Activated B cell treated with CpG ODN at 0.5 μM for 24 hours (primary cell): ENCODE measurements at places on chromosomes 5 and 9. TPM values are rescaled to one million over a fixed set of nuclear protein-coding genes. Genes with fewer than 3 reads are reported as not detected.

The HAVCR1 gene
- total RNA-seq, result not detected in 2 replicates

The SPINK4 gene
- total RNA-seq, result not detected in 2 replicates

The NMUR2 gene
- not detected in 2 replicates for total RNA-seq

The PCDHB9 gene
- 0.27 and 0.29 TPM in 2 replicates for total RNA-seq

DNA sequence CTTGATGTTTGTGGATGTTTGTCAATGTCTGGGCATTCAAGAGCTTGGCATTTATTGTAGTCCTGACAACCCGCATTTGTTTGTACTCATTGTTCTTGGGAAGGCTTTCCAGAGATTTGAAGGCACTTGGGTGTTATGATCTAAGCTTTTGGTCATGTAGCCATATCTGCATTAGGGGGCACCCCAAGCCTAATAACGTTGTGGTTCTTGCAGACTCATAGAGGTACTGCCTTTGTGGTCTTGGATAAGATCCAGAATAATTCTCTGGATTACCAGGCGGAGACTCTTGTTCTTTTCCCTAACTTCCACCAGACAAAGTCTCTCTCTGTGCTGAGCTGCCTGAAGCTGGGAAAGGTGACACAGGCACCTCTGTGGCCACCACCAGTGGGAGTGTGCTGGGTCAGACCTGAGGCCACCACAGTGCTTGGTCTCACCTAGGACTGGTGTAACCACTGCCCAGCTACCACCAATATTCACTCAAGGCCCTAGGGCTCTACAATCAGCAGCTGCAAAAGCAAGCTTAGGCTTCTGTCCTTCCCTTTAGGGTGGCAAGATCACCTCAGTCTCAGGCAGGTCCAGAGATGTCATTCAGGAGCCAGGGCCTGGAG is 144.4 kb upstream of the TAS2R1 start:
- DNase-seq, result no peak

DNA sequence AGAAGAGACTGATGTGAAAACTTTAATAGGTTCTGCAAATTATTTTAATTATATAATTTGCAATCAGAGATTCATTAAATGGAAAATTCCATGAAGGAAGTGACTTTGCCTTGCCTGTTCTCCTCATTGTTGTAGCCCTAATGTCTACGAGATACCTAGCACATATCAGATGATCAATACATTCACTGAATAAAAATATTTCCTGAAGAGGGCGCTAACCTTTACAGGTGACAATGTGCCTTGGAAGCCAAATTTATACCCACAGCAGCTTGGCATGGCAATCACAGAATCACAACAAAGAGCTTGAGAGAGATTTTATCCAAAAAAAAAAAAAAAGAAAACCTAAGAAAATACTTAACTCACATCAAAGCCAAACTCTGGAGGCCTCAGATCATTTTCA is 17.4 kb downstream of the HAUS6 start:
- no peak for DNase-seq

DNA sequence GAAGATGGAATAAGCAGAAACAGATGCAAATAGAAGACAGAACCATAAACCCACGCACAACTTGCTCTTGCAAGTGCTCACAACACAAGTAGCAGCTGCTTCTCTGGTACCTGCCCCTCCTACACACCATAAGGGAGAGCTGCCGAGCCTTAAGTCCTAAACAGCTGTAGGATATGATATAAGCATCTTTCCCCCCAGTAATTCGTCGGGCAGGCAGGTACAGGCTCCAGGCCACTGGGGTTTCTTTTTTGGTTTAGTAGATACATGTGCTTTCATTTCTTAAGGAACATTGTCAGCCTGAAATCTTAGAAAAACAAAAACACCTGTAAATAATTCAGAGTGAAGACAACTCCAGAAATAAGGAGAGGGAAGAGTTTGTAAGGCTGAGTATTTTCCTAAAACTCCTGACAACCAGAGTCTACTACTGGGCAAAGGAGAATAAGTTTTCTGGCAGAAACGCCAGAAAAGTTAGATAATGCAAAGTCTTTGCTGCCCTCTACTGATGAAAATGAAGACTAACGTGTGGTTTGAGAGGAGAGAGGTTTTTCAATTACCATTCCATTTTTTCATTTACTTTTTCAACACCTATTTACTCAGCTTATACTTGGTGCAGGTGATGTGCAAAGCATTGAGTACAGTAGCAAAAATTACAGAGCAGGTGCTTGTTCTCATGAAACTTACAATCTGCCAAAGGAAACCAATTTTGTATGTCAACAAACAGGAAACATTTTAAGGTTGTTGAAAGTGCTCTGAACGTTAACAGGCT is 20.1 kb upstream of the TCERG1 start:
- no peak for DNase-seq

DNA sequence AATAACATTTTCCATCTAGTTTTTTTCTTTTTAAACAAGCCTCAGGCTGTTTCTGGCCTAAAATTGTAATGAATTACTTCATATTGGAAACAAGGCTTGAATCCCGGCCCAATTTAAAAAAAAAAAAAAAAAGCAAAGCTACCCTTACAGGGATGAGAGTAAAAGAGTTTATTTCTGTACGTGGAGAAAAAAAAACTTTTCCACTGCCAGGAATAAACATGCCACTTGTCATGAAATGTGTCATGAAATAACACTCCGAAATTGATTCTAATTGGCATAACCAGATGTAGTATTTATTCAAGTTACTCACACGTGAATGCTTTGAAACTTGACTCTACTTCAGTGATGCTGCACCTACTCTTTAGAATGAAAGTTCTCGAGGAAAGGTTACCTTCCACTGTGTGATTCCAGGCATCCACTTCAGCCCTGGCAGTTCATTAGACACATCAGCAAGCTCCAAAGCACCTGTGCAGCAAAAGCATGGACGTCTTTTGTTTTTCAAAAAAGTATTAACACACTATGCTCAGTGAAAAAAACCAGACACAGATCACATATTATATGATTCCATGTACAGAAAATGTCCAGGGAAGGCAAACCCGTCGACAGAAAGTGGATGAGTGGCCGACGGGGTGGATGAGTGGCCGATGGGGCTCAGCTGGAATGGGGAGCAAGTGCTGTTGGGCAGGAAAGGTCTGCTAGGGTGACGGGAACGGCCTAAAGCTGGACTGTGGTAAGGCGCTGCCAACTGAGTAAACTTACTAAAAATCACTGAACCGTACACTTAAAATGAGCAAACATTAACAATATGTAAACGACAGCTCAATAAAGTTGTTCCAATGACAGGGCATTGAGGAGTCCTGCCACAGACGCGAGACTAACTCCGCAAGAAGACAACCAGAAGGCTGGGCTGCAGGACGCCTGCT is 21.2 kb downstream of the NSUN2 start:
- DNase-seq, result no peak

- no peak for DNase-seq
These were observed 43.4 kb downstream of the NFIB start for GRCh38 chr9:14270358-14271092.

GRCh38 chr9:31597977-31598376 is 786.5 kb upstream of the ACO1 start:
- no peak for DNase-seq

DNA sequence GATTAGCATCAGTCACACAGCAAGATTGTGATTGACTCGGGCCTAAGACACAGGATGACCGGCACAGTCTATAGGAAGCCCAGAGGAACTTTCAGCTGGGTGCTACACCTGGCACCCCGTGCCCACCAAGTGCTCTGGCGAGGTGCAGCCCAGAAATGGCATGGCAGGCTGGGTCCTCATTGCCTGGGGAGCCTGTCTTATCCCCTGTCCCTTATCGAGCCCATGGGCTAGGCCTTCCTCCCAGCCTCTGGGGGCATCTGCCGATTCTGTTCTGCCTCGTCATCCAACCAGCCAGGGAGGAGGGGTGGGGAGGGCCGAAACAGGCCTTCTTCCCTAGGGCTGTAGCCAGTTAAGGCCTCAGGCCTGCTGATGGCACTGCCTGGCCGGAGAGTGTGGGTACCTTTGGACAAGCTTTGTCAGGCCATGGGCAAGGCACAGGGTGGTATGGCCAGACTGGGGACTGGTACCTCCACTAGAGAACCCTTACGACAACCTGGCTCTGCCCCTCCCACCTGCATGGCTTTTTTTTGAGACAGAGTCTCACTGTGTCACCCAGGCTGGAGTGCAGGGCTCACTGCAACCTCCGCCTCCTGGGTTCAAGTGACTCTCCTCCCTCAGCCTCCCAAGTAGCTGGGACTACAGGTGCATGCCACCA is 1.6 kb downstream of the GRK6 start:
- DNase-seq, result no peak
